ENCODE measurements at places on chromosomes 3 and 15. TPM values are rescaled to one million over a fixed set of nuclear protein-coding genes. Genes with fewer than 3 reads are reported as not detected.

Gene MB21D2
- total RNA-seq: 16.6 TPM

Gene MORC1
- not detected for total RNA-seq

Gene CPNE9
- not detected for total RNA-seq

Gene STAB1
- 0.24 TPM for total RNA-seq

Gene TBL1XR1
- total RNA-seq: 205 TPM

Gene CPLX3
- not detected for total RNA-seq

Gene PROS1
- 9.6 TPM for total RNA-seq

Gene CD200R1
- total RNA-seq: 0.24 TPM
